ENCODE measurements at places on chromosomes 7 and 10.

DNA sequence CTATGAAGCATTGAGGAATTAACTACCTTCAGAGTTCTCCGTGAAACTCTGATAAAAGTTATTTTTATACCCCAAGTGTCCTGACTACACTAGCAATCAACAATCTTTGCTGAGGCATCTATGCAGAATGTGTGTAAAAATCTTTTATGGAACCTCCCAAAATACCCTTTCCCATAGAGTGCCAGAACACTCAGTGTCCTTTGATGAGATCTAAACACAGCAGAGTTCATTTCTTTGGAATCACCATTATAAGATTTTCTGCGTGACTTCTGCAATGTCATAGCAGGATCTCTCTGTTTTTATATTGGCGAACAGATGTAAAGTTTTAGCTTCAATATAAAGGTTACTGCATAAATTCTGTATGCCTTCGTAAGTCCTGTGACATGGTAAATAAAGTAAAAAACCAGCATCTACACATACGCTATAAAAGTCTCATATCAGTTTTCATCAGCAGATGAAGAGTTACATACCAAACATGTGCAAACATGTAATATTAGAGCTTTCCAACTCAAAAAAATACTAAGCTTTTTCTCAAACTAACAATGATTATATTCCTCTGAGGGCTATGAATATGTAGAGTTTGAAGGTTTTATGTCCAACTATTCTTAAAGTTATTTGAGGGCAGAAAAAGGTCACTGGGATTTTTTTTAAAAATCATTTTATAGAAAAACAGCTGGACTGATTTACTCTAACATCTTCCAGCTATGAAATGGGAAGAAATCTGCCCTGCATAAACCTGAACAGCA is 67.2 kb downstream of the SKIDA1 start:
- DNase-seq: no peak

- DNase-seq: no peak
Observed at GRCh38 chr7:35316549-35316948, 62.6 kb upstream of the TBX20 start.

DNA sequence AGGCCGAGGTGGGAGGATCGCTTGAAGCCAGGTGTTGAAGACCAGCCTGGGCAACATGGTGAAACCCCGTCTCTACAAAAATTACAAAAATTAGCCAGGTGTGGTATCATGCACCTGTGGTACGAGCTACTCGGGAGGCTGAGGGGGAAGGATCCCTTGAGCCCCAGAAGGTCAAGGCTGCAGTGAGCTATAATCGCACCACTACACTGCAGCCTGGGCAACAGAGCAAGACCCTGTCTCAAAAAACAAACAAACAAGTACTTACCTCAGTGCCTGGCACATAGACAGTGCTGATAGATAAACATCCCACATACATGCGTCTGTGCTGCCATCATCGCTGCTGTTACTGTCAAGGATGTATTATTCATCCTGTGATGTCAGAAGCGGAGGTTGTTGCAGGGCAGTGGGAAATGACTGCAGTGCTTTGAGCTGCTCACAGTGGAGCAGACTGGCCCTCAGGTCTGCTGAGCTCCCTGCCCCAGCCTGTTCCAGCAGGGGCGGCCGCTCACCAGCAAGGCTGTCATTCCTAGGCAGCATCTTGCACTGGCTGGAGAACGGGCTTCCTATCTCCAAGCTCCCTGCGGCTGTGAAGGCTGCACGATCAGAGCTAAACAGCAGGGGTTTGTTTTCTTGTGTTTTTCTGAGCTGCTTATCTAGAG is 18.6 kb downstream of the FOXK1 start:
- no peak for DNase-seq

DNA sequence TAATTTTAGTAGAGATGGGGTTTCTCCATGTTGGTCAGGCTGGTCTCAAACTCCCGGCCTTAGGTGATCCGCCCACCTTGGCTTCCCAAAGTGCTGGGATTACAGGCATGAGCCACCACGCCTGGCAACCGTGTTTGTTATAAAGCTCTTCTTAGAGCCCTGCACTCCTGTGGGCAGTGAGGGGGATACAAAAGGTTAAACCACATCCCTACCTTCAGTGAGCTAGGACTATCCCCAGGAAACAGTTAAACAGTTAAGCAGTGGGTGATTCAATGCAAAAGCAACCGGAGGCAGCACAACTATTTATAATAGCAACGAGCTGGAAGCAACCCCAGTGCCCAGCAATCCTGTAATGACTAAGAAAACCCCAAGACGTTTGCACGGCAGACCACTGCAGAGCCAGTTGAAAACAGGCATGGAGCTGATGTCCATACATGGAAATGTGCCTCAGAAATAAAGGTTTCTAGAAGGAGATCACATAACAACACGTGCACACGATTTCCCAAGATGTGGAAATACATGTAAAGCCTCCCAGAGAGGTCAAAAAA is 107.2 kb upstream of the LYZL2 start:
- DNase-seq: no peak

GRCh38 chr7:128783143-128783861 is 7.7 kb upstream of the OPN1SW start:
- DNase-seq: no peak

DNA sequence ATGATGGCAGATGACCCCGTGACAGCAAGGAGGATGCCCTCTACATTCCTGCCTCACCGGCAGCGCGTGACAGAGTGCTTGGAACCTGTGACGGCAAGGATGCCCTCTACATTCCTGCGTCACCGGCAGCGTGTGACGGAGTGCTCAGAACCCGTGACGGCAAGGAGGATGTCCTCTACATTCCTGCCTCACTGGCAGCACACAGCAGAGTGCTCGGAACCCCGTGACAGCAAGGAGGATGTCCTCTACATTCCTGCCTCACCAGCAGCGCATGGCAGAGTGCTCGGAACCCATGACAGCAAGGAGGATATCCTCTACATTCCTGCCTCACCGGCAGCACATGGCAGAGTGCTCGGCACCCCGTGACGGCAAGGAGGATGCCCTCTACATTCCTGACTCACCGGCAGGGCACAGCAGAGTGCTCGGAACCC is 231.0 kb downstream of the DIP2C start:
- no peak for DNase-seq

DNA sequence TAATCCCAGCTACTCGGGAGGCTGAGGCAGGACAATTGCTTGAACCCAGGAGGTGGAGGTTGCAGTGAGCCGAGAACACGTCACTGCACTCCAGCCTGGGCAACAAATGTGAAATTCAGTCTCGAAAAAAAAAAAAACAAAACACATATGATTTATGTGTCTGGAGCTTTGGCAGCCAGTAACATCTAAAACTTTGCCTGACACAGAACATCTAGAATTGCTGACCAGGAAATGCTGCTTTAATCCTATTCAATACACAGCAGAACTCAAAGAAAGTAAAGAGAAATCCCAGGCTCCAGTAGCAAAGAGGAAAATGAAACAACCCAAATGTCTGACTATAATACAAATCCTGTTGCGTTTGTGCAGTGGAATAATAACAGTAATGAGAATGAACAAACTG is 4.5 kb upstream of the CCDC6 start:
- DNase-seq: no peak

GRCh38 chr10:130935128-130935439 is 376.4 kb downstream of the TCERG1L start:
- no peak for DNase-seq

DNA sequence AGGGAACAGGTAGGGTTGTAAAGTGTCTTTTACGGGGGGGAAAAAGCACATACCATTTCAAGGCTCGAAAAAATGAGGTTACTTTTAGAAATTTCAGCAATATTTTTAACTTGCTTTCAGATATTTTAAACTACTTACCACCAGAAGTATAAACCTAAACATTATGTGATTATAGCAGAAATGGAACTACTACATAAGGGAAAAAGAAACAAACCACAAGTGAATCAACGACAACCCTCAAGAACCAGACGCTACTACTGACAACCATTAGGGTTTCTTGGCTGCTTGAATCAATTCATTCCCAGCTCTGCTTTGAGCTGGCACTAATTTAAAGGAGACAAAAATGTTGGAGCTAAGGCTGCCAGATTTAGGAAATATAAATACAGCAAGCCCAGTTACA is 80.1 kb downstream of the ZFAND4 start:
- no peak for DNase-seq

DNA sequence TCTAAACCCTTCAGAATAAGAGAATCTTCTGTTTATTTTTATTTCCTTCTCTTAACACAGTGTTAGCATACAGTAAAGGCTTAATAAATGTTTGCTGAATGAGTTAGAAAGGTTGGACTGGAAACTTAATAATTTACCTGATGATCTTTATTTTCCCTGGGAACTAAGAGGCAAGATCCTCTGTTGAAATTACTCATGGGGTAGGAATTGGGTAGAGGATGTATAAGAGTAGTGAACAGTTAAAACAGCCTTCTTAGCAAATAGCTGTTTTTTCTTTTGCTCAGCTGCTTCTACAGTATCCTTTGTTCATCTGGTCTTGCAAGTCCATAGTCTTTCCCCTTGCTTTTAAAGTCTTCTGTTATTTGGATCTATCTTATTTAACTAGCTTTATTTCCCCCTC is 80.0 kb downstream of the AKAP9 start:
- no peak for DNase-seq

- DNase-seq: no peak
Observed at GRCh38 chr10:49310460-49310859, 11.5 kb downstream of the C10orf71 start.

- no peak for DNase-seq
Observed at GRCh38 chr7:139783647-139784385, 6.0 kb upstream of the HIPK2 start.

DNA sequence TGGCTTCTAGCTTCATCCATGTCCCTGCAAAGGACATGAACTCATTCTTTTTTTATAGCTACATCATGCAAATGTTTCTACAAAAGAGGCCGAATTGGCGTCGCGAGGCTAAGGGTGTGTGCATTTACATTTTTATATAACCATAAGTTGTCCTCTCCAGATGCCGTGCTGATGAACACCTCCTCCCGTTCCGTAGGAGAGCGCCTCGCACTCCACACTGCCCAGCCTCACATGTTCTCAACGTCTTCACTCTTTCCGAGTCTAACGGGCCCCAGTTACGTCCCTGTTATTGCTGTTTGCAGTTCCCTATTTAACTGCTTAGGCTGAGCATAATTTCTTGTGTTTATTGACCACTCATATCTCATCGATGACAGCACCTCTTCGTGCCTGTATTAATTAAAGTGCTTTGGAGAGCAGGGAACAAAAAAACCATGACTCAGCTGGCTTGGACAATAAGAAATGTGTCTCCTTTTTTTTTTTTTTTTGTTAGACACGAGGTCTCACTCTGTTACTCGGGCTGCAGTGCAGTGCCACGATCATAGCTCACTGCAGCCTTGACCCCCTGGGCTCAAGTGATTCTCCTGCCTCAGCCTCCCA is 113.5 kb upstream of the SDK1 start:
- DNase-seq: no peak

GRCh38 chr10:13395540-13395939 is 47.4 kb upstream of the SEPHS1 start:
- DNase-seq: no peak

DNA sequence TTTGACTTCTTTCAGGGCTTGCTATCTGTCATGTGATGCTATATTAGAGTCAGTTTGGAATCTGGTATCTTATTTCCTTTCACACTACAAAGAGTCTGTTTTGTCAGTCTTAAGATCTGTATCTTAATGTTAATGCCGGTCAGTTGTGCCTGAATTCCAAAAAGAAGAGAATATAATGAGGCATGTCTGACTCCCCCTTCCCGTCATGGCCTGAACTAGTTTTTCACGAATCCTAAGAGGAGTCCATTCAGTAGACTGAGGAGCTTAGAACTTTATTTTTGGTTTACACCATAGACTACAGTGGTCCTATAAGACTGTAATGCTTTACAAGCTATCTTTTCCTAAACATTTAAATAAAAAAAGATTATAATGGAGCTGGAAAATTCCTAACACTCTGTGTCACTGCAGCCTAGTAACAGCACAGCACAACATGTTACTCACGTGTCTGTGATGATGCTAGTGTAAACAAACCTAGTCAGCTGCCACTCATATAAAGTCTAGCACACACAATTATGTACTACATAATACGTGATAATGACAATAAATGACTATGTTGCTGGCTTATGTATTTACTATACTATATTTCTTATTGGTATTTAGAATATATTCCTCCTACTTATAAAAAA is 50.6 kb downstream of the VPS41 start:
- DNase-seq: no peak

DNA sequence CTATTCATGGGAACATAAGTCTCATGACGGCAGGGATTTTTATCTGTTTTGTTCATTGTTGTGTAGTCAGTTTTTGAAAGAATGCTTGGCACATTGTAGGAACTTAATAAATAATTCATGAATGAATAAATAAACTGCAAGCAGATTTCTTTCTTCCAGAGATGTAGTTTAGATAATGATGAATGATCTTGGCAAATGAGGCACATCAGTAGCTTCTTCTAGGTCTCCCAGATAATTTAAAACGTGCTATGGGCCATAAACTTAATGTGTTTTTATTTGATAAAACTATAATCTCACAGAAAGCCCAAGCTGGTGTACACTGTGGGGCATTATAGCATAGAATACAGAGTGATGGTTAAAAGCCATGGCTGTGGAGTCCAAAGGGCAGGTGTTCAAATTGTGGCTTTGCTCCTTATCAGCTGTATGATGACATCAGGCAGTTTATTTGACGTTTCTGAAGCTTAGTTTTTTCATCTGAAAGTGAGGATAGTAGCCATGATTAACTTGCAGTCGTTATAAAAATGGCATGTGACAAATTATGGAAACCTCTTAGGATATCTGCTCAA is 3.5 kb downstream of the MGAM start:
- no peak for DNase-seq

GRCh38 chr7:26153241-26153822 is 1.3 kb downstream of the NFE2L3 start:
- DNase-seq: no peak

GRCh38 chr10:121302541-121303180 is 295.6 kb downstream of the FGFR2 start:
- DNase-seq: no peak

DNA sequence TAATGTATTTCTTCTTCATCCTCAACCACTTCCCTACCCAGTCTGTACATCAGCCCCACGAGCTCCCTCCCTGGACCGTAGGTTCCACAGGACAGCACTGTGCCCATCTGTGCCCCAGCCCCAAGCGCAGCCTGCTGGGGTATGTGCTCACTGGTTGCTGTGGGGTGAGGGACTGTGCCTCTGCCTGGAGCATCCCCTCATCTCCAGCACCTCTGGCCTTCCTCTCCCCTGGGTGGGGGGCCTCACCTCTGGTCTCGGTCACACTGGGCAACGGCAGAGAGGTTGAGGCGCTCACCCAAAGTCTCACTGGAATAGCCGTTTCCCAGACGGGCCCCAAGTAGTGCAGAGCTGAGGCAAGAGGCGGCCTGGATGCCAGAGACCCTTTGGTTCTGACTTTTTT is 1.5 kb upstream of the PRKAR1B start:
- DNase-seq: no peak
